NCI-H1105 (cell line): ENCODE measurements at places on chromosomes 2 and 18.

DNA sequence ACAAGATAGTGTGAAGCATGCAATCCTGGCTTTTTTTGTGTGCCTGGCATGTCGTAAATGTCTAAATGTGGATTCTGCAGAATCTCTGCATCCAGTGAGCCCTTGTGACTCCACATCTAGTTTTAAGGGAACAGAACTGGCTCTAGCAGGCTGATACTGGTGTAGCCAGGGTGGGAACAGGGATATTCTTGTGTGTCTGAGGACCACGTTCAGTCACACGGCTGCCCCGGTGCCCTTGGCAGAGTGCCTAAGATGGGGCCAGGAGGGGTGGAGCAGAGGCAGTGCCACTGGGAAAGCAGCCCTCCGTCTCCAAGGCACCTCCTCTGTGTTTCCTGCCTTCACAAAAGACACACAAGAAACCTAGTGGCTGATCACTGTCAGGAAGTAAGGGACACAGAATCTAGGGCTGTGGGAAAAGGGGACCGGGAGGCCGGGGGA is 91.5 kb upstream of the PARD3B start:
- DNase-seq = no peak

DNA sequence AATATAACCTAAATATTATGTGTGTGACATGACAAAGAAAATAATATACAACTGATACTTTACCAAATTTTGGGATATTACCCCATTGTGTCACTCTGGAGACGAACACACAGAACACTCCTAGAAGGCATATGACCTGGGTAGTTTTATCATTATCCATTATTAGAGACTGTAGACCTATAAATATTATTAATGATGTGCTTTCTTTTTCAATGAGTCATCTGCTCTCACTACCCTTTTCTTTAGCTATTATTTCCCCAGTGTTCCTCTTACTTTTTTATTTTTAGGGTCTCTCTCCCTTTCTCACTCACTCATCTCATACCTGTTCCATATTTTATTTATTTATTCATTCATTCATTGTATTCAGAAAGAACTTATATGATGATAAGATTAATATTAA is 143.3 kb upstream of the ITGA4 start:
- DNase-seq = no peak

- no peak for DNase-seq
Observed at GRCh38 chr2:73821669-73822068, 7.1 kb upstream of the STAMBP start.

- peak; percentile 35 for DNase-seq
Observed at GRCh38 chr2:112728378-112729175, 7.8 kb downstream of the NT5DC4 start.

GRCh38 chr2:168758970-168759820 is 43.2 kb upstream of the NOSTRIN start:
- DNase-seq = peak; percentile 9

- no peak for DNase-seq
Observed at GRCh38 chr2:100643906-100644501, 81.2 kb downstream of the PDCL3 start.

- no peak for DNase-seq
Observed at GRCh38 chr2:20111311-20112131, 60.1 kb upstream of the LAPTM4A start.

DNA sequence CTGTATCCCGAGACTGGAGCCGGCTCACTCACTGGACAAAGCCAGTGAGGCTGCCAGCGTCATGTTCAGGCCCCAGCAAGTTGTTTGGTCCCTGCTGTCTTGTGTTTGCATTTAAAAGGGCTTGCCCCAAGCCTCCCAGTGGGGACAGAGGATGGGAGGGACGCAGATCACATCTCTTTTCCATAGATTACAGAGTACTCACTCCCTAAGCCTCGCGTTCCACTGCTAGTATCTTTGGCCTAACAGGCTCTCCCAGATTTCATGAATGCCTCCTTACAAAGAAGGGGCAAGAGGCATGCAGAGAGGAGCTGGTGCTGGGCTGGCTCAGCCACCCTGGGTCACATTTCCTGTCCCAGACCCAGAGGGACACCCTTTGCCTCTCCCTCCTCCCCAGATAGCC is 59.1 kb downstream of the CMPK2 start:
- DNase-seq = no peak

DNA sequence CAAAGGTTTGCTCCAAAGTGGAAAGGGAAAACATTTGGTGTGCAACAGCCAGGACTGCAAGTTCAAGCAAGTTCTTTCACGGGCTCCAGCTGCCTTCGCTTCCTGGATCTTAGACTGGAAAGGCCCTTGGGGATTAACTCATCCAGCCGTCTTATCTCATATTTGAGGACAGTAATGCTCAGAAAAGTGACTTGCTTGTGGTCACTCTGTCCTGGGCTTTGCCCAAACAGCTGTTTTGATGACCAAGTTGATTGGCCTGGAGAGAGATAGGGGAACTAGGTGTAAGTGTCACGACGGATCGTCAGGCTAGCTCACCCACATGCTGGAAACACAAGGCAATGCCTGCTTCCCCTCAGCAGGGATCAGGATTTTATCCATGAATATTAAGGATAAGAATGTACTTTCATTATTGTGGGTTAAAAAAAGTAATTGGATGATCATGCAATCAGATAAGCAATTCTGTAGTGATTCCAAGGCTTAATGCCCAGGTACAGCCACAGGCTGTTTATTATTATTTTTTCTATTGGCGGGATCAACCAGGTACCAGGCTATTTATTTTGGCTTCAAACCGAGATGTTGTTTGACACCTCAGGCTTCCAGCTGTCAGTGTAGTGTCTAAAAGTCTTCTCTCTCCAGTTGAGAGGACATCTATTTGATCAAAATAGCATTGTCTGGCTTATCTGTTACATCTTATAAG is 162.5 kb upstream of the EPAS1 start:
- DNase-seq = peak; percentile 25

GRCh38 chr2:64145714-64146113 is 1.5 kb upstream of the PELI1 start:
- no peak for DNase-seq

DNA sequence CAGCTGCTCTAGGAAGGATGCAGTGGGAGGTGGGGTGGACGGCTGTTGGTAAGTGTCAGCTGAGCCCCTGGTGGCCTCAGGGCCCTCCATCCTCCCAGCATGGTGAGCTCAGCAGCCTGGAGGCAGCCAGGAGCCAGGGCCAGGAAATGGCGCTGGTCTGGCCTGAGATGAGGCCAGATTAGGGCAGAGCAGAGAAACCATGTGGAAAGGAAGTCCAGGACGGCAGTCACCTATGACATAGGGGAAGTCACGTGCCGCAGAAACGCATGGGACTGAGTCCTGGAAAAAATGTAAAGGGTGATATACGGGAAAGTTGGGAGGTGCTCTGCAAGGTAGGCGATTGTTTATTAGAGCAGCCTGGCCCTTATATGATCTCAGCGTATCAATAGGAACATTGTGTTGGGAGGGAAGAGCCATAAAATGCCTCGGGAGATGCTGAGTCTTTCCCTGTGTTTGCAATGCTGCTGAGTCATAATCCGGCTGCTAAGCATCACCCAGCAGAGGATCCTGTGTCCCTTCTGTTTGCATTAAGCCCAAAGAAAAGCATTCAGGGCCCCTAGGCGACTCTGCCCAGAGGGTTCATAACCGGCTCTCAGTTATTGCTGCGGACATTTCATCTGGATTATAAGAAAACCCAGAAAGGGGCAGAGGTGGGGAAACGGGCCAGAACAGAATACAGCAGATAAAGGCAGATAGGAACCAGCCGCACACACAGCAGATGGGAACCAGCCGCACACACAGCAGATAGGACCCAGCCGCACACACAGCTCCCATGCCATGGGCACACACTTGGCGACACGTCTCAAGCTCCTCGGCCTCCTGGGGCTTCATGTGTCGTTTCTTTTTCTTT is 30.3 kb upstream of the B3GNT7 start:
- no peak for DNase-seq

DNA sequence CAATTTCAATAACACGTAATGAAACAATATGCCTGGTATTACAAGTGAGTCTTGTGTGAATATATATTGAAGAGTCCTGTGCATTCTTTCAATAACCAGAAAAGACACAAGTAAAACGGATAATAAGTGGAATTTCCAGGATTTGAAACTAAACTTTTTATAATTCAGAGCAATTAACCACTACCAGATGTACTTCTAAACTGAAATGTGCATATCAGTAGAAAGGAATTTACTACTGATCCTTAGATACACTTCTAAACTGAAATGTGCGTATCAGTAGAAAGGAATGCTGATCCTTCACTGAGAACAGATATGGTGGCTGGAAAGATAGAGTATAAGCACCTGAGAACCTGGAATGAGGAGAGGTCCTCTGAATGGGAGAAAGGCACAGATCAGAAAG is 470.9 kb upstream of the SPHKAP start:
- DNase-seq = no peak

GRCh38 chr2:29749041-29749440 is 172.3 kb downstream of the ALK start:
- DNase-seq = no peak

GRCh38 chr2:3244486-3244885 is 133.1 kb downstream of the EIPR1 start:
- no peak for DNase-seq

DNA sequence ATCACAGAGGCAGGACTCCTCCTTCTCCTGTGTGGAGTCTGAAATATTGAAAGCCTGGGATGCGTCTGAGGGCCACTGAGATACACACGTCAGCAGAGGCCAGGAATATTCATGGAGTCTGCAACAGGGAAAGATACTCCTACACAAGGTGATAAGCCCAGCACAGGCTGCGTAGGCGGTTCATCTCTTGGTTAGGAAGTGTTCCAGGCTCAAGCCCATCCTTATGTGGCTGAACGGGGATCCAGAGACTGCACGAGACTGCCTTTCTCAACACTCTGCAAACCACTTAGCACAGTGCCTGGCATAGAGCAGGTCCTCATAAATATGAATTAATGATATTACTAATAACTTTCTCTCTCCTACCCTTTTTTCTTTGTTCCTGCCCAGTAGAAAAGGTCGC is 29.2 kb upstream of the AGPS start:
- DNase-seq = no peak
